ENCODE measurements at places on chromosomes 7 and 10.

GRCh38 chr10:70440296-70441160, 953 bp downstream of the NODAL start:
- no peak for DNase-seq

DNA sequence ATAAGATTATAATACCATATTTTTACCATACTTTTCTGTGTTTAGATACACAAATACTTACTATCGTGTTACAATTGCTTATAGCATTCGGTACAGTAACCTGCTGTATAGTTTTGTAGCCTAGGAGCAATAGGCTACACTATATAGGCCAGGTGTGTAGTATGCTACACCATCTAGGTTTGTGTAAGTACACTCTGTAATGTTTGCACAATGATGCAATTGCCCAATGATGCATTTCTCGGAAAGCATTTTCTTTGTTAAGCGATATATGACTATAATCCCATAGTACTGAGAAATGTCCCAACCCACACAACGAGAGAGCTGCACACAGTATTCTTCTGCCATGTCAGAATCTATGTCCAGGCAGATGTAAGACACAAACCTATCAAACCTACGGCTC, 160.0 kb downstream of the NEBL start:
- DNase-seq: no peak

DNA sequence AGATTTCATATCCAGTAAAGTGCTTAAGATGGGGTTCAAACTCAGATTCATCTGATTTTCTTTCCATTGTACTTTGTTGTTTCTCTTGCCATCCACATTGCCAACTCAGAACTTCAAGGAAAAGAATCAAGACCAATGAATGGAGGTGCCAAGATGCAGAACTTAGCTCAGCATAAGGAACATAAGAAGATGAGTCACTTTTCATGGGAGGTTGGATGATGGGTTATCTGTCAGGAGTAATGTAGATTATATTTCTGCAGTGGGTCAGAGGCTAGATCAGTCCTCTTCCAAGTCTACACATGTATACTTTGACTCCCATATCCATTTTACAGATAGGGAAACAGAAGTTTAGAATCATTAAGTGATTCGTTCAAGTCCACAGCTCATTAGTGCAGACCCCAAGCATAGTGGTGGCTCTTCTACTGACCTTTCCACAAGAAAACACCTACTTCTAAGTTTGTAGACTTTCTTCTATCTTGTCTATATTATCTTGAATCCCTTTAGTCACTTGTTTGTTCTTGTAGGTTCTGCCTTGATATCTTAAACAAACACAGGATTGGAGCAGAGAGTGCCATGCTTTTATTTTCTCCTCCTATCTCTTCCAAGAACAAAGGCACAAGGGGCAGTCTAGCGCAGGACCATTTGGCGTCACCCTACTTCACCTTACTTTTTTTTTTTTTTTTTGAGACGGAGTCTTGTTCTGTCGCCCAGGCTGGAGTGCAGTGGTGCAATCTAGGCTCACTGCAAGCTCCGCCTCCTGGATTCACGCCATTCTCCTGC, 14.0 kb upstream of the ADD3 start:
- DNase-seq: no peak

GRCh38 chr10:67819768-67820204, 18.2 kb downstream of the DNAJC12 start:
- no peak for DNase-seq

DNA sequence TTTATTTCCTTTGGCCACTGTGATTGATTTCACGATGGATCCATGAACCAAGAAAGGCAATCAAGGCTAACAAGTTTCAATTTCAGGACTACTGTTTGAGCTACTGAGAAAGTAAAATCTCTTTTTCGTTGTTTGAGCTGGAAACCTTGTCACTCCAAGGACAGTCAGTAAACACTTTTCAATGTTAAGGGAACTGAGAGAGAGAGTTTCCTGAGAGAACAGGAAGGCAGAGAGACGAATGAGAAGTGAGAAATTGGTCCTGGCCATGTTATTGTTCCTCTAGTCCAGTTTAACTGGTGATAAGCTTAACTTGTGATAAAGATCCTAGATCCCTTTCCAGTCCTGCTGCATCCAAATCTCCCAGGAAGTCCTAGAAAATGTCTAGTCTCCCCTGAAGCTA, 909 bp upstream of the AKR1D1 start:
- DNase-seq: no peak

- no peak for DNase-seq
Measured at GRCh38 chr7:82376739-82377138, 66.8 kb downstream of the CACNA2D1 start.

DNA sequence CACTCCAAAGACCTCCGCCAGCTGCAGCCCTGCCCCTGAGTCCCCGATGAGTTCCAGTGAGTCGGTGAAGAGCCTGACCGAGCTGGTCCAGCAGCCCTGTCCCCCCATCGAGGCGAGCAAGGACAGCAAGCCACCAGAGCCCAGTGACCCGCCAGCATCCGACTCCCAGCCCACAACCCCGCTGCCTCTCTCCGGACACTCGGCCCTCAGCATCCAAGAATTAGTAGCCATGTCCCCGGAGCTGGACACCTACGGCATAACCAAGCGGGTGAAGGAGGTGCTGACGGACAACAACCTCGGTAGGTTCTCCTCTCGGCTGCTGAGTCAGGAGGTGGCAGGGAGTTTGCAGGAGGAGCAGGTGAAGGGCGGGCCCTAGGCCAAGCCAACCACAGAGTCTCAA, 59.3 kb upstream of the SH2B2 start:
- no peak for DNase-seq

DNA sequence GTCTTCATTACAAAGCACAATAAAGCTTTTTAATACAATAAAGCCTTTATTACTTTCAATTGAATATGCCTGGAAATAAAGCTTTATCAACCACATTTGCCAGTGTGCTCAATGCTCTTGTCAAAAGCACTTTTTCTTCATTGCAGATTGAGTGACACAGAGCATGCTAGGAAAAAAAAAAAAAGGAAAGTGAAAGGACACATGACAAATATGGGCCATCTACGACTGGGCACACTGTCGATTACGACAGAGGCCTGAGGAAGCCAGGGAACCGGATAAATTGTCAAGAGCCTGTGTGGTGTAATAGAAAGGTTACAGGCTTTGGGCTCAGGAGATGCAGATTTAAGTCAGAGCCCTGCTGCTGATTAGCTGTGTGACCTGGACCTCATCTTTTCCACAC, 84.8 kb upstream of the LRGUK start:
- DNase-seq: no peak

Data from fibroblast of skin of left quadriceps (primary cell).